ENCODE measurements at places on chromosomes 5 and 9.

- no peak for DNase-seq
Measured at GRCh38 chr9:89436963-89437625, 60.8 kb downstream of the SEMA4D start.

- DNase-seq = no peak
Measured at GRCh38 chr5:72063219-72063819, 44.0 kb upstream of the MAP1B start.

DNA sequence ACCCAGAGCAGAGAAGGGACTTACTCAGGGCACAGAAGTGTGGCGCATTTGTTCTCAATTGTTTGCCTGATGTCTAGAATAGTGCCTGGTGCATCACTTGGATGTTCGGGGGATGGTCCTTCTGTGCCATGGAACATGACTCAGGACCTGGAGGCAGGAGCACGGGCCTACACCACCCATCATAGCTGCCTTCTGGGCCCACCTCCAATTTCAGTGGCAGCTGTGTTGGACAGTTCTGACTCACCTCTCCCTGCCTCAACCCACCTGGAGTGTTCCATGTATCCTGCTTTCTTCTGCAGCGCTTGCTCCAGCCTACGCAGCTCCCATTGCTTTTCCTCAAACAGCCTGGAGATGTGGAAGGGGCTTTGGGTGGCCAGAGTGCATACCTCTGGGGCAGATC lies 12.5 kb upstream of the CXCL14 start:
- DNase-seq = no peak

- DNase-seq = no peak
Measured at GRCh38 chr5:171984748-171985419, 21.6 kb downstream of the FBXW11 start.

DNA sequence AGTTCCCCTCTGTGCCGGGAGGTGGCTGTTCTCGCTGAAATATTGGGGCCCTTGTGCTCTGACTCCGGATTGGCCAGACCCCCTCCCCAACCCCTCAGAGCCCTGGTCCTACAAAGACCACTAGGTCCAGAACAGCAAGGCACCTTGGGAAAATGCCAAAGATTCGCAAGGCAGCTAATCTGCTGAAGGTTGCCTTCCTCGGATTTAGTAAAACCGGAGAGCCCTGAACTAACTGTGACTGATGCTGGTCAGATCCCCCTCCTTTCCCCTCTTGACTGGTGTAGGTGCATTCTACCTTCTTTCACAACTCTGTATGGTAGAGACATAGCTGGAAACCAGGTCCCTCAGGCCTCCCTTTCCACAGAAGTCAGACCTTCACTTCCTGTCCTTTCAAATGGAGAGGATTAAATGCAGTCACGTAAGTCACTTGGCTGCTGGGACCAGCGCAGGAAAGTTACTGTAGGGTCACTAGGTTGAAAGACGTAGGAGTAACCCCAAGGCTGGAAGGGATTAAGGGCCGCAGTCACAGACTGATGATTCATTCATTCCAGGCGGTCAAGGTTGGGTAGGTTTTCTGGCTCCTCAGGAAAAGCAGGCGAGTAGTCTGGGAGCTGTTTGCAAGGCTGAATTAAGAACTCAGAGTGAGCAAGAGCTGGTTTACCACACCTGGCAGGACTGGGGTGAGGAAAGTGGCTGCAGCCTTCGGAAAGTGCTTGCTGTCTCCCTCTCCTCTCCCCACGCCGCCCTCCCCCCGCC lies 5.3 kb downstream of the BARX1 start:
- DNase-seq = no peak

- peak; percentile 67 for DNase-seq
Measured at GRCh38 chr9:130857864-130858738, 23.0 kb downstream of the ABL1 start.

GRCh38 chr5:66560371-66560770 lies 35.8 kb upstream of the MAST4 start:
- no peak for DNase-seq

GRCh38 chr9:83313781-83314180 lies 224.4 kb downstream of the FRMD3 start:
- no peak for DNase-seq

DNA sequence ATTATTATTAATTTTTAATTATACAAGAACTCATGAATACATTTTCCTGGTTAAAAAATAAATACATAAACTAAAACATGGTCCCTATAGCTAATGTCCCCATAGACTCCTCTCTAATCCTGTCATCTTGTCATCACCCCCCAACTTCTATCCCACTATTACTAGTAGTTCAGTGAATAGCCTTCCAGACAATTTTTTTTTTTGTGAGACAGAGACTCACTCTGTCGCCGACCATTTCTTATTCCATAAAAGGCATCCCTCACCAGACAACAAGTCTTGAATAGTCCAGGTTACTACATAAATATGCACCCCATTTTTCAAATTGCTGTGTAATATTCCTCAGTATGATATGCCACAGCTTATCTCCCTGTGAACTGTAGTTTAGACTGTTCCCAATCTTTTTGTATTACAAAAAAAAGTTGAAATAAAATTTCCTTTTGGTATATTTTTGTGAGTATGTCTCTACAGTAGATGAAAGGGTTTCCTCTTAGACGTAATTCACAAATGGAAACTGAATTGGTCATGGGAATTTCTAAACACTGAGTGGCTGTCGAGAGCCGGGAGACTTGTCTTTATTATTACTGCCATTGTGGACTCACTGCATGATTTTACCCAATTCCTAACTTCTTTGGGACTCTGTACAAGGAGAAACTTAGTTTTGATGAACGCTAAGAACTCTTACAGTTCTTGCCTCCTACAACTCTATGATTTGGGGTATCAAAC lies 6.4 kb upstream of the ABLIM3 start:
- DNase-seq = no peak

DNA sequence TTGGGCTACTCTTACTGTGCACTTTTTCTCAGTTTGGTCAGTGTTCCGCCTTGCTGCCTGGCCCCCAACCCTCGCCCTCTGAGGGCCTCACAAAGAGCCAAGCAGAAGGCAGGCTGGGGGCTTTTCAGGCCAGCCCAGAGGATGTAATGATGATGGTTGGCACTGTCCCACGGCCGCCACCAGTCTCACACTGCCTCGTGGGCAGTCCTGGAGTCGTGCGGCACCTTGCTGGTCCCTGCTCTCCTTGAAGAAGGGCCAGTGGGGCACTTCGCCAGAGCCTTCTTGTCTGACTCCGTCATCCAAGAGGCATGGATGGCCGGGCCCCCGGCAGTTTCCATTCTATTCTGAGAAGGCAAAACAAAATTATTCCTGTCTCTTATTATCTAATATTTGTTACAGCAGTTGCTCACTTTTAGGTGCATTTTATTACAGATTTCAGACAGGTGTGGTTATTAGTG lies 21.0 kb downstream of the TENT4A start:
- DNase-seq = peak; percentile 40

DNA sequence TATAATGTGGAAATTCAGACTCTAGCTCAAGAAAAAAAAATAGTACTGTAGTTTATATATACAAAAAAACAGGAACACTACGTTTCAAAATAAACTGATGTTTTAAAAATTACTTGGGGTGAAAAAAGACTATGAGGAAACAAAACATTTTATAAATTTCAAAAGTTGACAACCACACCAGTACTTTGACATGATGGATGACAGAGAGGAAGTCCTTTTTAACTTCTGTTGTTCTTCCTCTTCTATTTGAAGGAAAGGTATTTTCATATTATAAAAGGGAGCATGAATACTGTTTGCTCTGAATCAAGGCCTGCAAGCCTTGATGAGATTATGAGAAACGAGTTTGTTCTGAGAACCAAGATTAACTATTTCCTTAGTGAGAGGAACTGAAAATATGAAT lies 456.9 kb downstream of the TAF11L14 start:
- no peak for DNase-seq

Measured in heart right ventricle (tissue), 16 donors.